Stimulated activated CD4-positive, alpha-beta T cell treated with anti-CD3 and anti-CD28 coated beads, TNF-alpha, amount 100 ng/mL, for 24 hours (primary cell): ENCODE measurements at places on chromosomes 4 and X.

GRCh38 chrX:136762820-136763452 lies 17.8 kb downstream of the ARHGEF6 start:
- no peak for DNase-seq

DNA sequence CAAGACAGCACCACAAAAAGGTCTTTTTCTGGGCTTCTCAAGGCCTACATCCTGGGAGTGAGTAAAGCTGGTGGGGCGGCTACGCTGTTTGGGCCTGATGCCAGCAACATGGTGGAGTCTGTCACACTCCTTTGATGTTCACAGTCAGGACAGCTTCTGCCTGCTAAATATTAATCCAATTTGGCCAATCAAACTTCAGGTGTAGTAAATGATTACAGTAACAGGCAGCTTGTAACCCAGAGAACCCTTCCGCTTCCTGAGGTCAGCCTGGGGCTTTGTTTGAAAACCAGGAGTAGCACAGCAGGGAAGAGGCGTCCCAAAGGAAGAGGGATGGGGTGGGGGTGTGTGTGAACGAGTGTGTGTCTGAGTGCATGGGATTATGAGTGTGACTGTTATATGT lies 220.4 kb downstream of the MAML3 start:
- DNase-seq = no peak

DNA sequence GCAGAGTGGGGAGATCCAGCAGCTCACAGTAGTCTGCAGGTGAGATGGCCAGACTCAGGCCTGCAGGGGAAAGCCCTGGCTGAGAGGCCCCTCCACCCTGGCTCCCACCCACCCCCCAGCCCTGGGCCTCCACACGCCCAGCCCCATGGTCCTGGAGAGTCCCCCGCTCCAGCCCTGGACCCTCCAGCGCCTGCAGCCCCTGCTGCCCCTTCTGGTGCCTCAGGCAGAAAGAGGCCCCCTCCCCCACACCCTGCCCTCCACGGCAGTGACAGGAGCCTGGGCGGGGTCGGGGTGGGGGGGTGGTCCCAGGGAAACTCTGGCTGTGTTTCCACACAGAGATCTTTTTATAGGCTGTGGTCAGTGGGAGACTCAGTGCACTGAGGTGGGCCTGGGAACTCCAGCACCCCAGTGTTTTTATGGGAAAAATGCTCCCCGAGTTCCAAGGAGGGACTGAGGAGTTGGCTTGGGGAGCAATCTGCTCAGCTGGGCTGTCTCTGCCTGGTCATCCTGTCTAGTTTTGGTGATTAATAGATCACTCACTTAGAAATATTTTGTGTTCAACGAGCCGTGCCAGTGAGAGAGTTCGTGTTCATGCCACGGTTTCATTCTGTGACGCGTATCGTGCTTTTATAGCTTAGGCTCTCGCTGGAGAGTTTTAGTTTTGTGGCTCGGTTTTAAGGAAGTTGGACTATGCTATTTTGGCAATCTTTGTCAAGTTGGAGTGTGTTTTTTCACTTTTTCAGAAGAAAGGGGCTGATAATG lies 53.1 kb upstream of the HGFAC start:
- no peak for DNase-seq

- no peak for DNase-seq
Measured at GRCh38 chrX:1486749-1487361, 34.1 kb upstream of the ASMTL start.

- peak; percentile 70 for DNase-seq
Measured at GRCh38 chr4:77157859-77158486, 966 bp downstream of the CCNG2 start.

DNA sequence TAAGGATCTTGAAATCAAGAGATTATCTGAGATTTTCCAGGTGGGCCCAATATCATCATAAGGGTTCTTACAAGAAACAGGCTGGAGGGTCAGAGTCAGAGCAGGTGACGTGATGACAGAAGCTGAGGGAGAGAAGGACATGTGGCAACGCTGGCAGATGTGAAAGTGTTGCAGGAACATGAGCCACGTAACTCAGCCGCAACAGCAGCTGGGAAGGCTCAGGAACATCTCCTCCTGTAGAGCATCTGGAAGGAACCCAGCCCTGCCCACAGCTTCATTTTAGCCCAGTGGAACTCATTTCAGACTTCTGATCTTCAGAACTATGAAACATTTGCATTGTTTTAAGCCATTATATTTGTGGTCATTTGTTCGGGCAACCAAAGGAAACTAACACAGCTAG lies 156.3 kb upstream of the VEGFC start:
- no peak for DNase-seq

GRCh38 chr4:55859711-55860110 lies 6.3 kb downstream of the EXOC1 start:
- DNase-seq = no peak

GRCh38 chr4:122900314-122900713 lies 22.1 kb downstream of the NUDT6 start:
- no peak for DNase-seq

DNA sequence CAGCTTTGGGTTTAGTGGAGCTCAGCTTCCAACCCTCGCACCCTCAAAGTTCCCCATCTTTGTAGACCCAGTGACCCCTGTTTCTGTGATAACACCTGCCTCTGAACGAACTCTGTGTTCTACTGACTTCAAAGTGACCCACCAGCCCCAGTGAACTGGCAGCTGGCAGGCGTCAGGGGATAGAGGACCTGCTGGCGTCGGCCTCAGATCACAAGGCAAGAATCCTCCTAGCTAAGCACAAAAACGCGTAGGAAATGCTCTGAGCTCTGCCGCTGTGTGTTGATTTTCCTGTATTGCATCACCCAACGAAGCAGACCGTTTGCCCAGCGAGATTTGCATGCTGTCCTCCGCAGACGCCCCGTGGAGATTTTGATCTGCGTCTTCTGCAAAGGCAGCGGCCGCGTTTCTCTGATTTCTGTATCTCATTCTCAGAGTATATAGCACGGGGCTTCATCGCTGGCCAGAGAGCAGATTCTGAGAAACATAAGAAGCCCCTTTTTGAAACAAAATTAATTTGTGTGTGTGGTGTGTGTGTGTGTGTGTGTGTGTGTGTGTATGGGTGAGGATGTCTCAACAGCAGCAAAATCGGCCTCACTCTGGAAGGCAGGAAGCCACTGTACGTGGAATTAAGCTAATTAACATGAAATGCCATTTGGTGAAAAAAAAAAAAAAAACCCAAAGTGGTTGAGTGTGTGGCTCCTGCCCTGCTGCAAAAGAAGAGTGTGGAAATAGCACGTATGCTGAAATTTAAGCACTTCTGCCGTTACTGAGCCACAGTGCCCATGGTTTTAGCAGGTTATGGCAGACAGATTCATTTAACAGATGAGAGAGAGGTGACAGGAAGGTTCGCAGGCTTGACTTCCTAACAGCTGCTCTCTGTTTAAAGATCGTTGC lies 29.2 kb upstream of the ASMTL start:
- peak; percentile 54 for DNase-seq

DNA sequence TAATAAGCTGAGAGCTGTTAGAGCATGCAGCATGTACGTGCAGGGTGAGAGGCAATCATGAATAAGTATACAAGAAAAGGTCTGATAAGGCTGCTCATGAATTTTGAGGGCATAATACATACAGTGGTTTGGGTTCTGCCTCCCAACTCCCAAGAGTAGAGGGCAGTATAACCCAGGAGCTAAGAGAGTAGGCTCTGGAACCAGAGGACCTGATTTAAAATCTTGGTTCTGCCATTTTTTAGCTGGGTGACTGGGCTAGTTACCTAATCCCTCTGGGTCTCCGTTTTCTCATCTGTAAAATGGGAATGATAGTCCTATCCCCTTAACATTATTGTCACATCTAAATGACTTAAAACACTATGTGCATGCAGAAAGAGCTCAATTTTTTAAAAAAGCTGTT lies 85.3 kb downstream of the LNX1 start:
- DNase-seq = no peak

DNA sequence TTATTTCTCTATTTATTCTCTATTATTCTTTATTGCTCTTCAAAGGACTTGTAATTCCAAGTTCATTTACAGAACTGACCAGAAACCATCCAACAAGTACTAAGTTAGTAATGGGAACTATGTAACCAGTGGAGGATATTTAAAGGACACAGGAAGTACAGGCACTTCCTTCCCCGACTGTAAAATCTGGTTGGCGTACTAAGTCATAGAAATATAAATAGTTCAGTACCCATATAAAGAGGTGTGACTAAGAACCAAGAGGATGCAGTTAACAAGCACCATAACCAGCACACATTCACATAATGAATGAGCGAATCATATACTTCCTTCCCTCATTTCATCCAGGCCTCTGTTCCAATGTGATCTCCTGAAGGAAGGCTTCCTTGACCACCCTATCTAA lies 3.6 kb upstream of the EIF4E start:
- no peak for DNase-seq

GRCh38 chrX:46649421-46650260 lies 76.1 kb downstream of the CHST7 start:
- no peak for DNase-seq

GRCh38 chrX:8364369-8365141 lies 100.1 kb upstream of the VCX3B start:
- no peak for DNase-seq

DNA sequence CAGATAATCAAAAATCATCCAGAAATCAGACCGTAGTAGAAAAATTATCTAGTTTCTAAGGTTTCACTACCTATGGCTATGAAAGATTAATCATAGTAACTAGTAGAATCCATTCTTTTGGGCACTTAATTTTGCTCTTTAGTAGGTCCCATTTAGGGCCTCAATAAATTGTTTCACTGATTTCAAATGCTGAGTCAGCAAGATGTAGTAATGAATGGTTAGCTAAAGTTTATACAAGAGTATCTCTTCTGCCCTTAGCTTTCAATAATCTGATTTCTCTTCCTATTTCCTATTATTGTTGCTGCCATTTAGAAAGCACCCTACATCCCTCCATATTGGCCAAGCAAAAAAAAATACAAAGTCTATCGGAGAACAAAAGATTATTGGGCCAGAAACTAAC lies 283.2 kb upstream of the PCDH10 start:
- DNase-seq = no peak

DNA sequence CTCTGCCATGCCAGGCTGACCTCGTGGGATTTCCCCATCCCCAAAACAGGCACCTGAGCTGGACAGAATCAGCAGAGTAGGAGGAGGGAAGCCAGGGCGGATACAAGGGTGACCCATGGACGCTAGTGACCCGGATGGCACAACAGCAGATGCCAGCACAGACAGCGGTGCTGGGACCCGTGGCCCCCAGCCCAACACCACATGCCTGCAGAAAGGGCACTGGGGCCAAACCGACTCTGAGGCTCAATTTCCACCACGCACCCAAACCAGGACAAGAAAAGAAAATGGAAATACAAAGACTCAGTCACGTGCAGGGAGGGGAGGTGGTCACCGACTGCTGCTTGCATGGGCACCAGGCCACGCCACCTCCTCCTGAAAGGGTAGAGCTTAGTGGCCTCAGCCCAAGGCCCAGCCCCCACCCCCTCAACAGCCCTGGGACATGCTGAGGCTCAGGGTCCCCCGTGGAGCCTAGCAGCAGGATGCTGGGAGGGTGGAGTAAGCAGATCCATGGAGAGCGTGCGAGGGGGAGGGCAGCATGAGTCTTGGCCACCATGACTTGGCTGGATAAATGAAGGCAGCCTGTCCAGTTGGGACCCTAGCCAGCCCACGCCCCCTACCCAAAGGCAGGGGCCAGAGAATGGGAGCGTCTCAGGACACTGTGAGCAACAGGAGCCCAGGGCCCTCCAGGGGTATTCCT lies 47.7 kb downstream of the C4orf50 start:
- no peak for DNase-seq

DNA sequence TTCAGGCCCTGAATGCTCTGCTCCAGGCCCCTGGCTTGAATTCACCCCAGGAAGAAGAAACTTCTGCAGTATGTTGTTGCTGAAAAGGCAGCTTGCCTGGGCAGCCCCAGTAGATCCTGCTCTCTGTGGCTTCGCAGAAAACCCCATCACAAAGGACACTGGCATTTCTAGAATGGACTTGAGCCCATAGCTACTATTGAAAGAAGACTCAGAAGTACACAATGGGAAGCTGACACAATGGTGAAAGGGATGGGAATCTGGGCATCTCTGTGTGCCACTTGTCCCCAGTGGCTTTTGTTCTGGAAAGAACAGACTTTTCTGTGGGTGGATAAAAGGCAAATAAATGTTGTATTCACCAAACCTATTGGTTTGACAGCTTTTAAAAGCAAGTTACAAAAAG lies 67.4 kb upstream of the SCML1 start:
- no peak for DNase-seq

DNA sequence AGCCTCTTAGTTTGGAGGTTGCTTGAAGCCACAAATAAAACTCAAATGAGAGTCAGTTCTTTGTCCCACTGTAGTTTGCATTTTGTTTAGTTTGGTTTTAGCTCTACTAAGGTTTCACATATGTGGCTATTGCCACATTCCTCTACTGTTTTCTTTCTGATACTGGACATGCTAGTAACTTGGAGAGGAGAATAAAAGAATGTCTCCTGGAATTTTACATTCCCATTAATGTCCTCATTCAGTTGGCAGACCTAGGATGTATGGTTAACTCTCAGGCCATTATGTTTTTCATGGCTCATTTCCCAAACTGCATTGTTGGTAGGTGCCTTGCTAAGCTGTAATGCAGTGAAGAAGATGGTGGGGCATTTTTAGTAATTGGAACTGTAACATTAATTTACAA lies 29.9 kb downstream of the UPRT start:
- no peak for DNase-seq

GRCh38 chr4:132572210-132572609 lies 576.9 kb upstream of the PCDH10 start:
- no peak for DNase-seq

DNA sequence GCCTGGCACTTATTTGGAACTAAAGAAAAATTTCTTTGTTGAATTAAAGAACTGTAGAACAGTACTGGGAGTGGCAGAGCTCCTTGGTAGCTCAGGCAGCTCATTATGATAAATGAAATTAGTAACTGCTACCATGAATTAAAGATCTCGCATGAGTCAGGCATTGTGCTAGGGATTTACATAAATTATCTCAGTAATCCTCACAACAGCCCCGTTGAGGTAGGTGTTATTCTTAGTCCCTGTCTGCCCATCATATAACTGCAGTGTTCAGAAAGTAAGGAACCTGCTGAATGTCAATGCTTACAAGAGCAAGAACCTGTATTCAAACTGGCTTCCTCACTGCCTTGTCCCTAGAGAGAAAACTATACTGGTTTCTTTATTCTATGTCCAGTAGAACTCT lies 108.3 kb downstream of the NLGN4X start:
- DNase-seq = no peak

DNA sequence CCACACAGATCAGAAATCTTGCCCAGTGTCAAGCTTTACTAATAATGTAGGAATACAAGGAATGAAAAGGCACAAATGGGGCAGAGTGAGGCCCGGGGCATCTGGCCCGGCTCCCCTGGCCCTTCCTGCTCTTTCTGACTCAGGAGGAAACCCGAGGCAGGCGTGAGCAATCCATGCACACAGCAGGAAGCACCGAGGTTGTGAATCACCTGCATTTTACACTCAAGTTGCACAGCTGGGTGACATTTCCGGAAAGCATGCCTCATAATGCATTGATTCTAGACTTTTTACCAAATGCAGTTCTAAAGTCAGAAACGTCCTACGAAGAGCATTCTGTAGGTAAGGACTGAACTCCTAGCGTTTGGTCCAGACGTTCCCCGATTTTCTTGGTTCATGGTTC lies 38.9 kb downstream of the PRIMPOL start:
- DNase-seq = no peak
